ENCODE measurements at places on chromosomes 12 and 14.

- no peak for DNase-seq
These were observed 22.6 kb downstream of the ACADS start for GRCh38 chr12:120748242-120748641.

DNA sequence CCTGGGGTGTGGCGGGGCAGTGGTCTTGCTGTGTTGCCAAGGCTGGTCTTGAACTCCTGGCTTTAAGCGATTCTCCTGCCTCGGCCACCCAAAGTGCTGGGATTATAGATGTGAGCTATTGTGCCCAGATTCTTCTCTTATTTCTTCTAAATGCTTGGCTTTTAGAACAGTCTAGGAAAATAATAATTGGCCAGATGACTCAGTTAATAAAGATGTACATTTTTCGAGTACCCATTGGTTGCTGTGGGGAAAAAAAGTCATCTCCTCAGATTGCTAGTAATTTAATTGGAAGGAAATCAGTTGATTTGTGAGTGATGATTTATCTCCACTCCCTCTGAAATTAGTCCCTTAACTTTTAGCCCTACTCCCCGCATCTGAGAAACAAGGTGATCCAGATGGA, 45.5 kb downstream of the CHST11 start:
- no peak for DNase-seq

- no peak for DNase-seq
These were observed 396.1 kb downstream of the TMTC2 start for GRCh38 chr12:83082690-83083276.

GRCh38 chr12:53533471-53533870, 26.2 kb upstream of the NPFF start:
- no peak for DNase-seq

GRCh38 chr12:59372956-59373355, 222.9 kb upstream of the SLC16A7 start:
- no peak for DNase-seq

DNA sequence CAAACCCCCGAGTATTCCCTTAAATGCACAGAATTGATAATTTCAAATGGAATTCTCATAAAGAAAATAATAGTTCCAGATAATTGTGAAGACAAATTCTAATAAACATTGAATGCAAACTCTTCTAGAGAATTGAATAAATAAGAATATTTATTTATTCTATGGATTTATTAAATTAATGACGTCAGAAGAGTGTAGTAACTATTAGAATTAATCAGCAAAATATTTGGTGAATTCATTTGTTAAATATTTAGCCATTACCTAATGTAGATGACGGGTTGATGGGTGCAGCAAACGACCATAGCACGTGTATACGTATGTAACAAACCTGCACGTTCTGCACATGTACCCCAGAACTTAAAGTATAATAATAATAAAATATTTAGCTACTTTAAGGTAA, 33.4 kb upstream of the TBPL2 start:
- DNase-seq, result no peak

- no peak for DNase-seq
These were observed 703.9 kb upstream of the ATXN7L3B start for GRCh38 chr12:73833746-73834145.

DNA sequence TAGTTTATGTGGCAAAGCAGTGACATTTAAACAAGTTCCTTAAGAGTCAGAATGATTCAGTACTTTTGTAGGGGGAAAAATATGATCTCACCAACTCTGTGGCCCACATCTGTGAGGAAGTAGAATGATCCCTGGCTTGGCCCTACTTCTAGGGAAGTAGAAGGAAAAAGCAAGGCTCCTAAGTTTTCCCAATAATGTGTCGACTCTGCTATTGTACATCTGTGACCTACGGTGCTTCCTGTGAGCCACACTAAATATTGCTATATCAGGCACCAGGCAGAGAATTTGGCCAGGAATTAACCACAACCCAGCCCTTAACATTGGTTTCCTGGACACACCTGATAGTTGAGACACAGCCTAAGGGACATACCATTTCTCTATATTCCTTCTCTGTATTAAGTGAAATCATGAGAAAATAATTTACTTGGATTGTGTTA, 9.3 kb upstream of the NID2 start:
- no peak for DNase-seq

- no peak for DNase-seq
These were observed 4.0 kb upstream of the ARF3 start for GRCh38 chr12:48961331-48961730.

Data from T-helper 9 cell (primary cell).